ENCODE measurements at places on chromosomes 13 and 19.
A peak's percentile ranks its signal among the peaks of the same experiment; 100 is the strongest.

- DNase-seq = no peak
Measured at GRCh38 chr19:6608940-6609339, 18.0 kb upstream of the CD70 start.

- DNase-seq = peak; percentile 64
Measured at GRCh38 chr19:3459089-3459881, 21.0 kb downstream of the SMIM24 start.

DNA sequence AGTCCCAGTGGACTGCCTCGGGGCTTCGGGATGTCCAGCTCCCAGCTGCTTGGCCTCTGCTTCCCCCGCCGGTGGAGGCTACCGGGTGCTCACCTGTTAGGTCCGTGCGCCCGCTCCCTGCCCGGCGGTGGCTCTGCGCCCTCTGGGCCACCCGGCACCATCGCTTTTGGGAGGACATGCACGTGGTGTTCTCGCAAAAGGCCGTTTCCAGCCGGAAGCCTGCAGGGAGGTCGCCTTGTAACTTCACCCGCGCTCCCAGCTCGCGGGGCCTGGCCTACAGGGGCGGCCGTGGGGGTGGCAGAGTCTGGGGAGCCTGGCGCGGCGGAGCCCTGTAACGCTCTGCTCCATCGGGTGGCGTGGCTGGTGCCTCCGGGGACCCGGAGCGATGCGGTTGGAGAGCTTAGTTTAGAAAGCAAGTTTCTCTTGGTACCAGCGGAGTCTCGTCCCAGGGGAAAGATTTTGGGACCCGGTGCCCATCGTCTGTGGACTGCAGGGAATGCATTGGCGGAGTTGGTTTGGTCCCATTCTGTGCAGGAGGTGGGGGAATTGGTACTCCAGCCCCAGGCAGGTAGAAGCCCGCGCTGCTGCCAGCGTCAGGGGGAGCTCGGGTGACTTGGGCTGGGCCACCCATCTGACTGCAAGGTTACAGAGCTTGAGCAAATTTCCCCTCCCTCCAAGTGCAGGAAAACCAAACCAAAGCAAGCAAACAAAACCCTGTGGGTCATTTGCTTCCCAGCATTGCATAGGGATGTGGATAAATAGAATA lies 673 bp downstream of the SPATA13 start:
- peak; percentile 47 for DNase-seq

GRCh38 chr13:93193682-93194081 lies 32.9 kb upstream of the GPC6 start:
- no peak for DNase-seq

DNA sequence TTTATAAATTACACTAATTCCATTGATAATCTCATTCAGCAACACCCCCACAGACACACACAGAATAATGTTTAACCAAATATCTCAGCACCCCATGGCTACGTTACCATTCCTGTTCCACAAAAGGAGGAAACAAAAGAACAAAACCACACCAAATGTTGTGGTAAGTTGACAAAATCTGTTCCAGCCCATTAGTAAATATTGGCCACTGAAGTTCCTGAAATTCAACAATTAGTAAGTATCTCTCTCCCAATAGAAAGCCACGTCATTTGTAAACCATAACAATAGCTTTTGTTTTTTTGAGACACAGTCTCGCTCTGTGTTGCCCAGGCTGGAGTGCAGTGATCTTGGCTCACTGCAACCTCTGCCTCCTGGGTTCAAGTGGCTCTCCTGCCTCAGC lies 2.3 kb upstream of the FCAR start:
- no peak for DNase-seq

DNA sequence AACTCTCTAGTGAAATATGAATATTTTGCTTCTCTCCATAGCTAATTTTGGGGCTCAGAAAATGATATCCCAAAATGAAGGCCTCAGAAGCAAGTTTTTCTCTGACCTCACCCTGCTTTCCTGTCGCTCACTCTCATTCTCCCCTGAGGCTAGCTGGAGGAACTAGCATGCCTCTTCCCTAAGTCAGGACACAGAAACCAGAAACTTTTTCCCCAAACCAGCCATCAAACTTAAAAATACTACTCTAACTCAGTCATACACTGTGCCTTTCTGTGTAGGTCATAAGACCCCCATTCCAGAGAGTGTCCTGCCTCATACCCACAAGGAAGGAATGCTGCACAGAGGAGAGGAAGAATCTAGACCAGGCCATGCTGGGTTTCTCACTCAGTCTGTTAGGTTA lies 329.6 kb downstream of the PCDH20 start:
- DNase-seq = no peak

DNA sequence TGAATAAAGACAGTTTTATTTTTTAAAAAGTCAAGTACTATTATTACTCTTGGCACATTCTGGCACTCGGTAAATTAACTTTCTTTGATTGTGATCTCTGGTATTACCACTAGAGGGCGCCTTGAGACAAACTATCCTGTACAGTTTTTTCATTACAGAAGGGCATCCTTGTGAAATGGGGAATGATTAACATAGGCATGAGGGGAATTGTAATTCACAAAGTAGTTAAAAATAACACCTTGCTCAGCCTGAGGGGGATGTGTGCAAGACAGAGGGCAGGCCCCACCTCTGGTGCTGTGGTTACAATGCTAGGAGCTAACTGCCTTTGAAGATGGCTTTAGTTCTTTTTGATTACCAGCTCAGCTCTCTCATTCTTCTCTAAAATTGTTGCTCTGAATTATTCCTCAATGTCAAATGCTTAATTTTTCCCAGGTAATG lies 24.2 kb upstream of the C1QTNF9B start:
- DNase-seq = no peak

- DNase-seq = no peak
Measured at GRCh38 chr19:42114412-42114811, 17.8 kb downstream of the POU2F2 start.

DNA sequence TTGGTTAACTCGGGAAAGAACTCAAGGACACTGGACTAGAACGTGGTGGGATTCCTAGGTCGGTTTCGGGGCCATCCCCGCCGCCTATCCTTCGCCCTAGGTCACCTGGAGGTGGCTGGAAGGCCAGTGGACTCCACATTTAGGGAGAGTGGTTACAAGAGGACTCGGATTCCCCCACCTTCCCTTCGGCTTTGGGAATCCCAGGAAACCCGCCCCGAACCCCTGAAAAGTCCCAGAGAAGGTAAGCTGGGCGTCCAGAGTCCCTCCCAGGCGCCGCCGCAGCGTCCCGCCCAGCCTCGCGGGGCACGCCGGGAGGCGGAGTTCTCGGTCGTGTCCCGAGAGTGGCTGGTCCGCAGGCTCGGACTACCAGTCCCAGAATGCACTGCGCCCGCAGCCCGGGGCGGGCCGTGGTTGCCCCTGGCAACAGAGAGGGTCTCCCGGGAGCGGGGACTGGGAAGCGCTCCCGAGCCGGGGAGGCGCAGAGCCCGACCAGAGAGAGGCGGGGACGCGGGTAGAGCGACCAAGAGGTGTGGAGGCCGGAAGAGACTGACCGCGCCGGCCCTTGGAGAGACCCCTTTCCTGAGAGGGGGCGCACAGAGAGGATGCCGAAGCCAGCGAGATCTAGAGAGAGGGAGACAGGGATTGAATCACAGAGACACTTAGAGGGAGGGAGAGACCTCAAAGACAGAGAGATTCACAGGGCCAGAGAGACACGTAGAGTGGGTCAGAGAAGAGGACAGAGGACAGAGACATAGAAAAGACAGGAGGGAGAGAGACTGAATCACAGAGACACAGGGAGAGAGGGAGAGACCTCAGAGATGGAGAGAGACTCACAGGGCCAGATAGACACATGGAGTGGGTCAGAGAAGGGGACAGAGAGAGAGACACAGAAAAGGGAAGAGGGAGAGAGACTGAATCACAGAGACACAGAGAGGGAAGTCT lies 2.6 kb upstream of the PRKCG start:
- peak; percentile 95 for DNase-seq

All from amygdala (tissue), 56 donors.